ENCODE measurements at places on chromosomes 1 and 21.

DNA sequence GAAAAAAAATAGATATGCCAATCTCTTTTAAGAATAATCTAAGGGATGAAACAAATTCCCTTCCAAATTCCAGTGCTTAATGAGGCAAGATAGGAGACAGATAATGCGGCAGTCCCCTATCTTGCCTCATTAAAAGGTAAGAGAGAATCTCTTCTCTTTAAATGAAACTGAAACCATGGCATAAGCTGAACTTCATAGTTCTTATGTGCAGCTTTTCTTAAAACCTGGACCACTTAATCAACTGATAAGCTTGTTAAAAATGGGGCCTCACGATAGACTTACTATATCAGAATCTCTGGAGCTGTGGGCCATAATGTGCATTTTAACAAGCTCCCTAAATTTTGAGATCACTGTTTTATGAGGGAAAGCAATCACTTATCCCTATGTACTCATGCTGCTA lies 79.2 kb downstream of the NIBAN1 start:
- DNase-seq = no peak

- DNase-seq = no peak
Observed at GRCh38 chr1:162939035-162939434, 78.1 kb upstream of the CCDC190 start.

DNA sequence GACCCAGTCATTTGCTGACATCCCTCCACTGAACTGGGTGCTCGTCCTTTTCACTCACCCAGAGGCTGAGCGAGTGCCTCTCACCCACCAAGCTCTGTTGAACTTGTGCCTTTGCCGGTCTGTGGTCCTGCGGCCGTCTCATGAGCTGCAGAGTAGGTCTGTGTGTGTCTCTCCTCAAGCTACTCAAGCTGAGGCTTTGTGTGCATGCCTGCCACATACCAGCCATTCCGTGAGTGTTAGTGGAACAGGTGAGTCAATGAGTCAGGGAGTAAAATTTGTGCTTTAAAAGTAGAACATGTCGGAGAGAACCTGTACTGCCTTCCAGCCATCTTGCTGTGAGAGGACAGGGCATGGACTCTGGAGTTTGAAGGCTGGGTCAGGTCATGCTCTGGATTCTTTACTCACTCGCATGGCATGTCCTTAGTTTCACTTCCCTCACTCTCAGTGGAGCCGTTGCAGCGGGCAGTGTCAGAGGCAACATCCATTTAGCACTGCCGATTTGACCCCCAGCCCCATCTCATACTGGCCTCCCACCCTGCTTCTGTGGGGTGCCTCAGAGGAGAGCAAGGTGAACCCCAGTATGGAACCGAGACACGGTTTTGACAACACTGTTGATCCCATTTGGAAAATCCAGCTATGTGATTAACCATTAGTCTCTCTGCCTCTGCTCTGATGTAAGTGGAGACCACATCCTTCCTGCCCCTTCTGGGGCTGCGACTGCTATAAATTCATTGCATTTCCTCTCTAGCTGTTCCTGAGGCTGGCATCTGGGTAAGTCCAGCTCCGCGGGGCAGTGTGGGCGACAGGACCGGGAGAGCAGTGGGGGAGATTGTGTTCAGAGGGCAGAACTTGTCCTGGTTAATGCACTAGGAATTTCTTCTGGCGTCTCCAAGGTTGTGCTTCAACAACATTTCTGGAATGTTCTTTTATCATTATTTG lies at the start of gene NLRP3:
Gene NLRP3 (plus strand): TSS at position 751 of the 939 bp plus-strand sequence. CDS start 2,628 bp downstream, outside the sequence.
- no peak for DNase-seq

DNA sequence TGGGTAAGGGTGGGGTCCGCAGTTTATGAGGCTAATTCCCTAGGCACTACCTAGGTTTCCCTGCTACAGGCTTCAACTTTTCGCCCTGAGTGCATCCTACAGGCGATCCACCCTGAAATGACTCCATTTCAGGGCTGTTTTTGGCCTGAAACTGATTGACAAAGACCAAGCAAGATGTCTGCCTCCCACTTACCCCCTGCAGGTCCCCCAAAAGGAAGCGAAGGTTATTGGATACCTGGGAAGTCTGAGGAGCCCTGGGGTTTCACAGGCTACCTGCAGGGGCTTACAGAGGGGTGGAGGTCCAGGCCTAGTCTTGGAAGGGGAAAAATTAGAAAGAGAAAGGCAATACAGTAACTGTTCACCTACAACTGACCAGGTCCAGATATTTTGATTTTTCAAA lies 3.3 kb upstream of the TBX15 start:
- no peak for DNase-seq

DNA sequence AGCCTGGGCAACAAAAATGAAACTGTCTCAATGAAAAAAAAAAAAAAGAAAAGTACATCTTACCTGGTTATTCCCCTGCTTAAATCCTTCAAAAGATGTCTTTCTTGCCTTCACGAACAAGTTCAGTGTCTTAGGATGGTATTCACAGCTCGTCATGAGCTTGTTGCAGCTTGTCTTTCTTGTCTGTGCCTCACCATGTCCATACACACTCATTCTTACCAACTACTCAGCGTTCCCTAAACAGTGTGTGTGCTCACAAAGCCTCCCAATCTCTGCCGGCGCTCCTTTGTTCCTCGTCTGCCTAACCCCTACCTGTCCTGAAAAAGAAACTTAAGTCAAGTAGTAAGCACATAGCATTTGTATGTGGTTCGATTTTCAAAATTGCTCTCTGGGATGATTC lies 31.1 kb downstream of the UBE4B start:
- DNase-seq = no peak

DNA sequence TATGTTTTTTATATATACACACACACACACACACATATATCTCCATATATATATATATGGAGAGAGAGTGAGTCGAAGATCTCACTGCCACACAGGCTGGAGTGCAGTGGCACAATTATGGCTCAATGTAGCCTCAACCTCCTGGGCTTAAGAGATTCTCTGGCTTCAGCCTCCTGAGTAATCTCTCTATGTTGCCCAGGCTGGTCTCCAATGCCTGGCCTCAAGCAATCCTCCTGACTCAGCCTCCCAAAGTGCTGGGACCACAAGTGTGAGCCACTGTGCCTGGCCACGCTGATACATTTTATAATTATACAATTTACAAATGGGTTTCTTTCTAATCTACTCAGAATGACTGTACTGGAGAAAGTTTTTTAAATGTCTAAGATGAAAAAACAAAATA lies 664.2 kb downstream of the PTPRC start:
- DNase-seq = no peak

GRCh38 chr1:86156566-86157455 lies at the start of gene COL24A1:
TSS of gene COL24A1 (minus strand) at chr1:86156772. CDS start at chr1:86156396, 376 bp downstream.
- no peak for DNase-seq

DNA sequence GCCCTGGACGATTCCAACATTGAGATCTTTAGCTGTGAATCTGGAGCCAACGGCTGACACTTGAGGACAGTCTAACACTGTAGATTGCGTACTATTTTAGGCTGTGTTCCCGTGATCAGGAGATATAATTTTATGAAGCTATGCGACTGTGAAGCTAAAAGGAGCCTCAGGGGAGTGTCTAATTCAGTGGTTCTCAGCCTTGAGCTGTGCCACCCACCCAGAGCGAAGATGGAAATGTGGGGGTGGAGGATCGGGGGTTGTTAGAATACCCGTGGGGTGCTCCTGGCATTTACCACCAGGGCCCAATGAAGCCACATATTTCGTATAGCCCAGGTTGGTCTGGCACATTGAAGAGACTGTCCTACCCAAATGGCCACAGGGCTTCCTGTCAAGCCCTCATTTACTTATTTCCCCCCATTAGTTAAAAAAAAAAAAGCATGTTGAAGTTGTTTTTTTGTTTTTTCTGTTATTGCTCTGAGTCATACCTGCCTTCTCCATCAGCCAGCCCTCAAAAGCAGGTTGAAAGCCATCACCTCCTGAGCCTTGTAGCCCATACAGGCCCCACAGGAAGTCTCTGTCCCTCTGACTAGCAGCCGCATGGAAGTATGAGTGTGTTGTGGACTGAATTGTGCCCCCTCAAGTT lies 141.7 kb downstream of the GALNT2 start:
- DNase-seq = no peak

DNA sequence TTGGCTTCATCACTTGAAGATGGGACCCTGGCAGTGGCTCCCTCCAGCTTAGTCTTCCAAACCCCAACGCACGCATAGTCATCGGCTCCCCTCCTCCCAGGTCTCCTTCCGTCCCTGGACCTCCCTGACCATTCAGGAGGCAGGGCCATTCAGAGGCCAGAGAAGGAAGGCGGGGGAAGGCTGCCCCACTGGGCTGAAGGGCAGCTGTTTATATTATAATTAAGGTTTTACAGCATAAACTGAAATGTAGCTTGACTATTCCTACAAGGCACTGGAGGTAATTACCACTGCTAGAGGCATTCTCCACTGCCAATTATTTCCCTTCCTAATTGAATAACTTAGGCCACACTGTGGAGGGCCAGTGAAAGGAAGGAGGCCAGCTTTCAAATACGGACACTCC lies 170.6 kb upstream of the PROX1 start:
- no peak for DNase-seq

GRCh38 chr1:200323856-200324400 lies 85.9 kb downstream of the ZNF281 start:
- no peak for DNase-seq

GRCh38 chr1:7127322-7128075 lies 342.2 kb downstream of the CAMTA1 start:
- no peak for DNase-seq

DNA sequence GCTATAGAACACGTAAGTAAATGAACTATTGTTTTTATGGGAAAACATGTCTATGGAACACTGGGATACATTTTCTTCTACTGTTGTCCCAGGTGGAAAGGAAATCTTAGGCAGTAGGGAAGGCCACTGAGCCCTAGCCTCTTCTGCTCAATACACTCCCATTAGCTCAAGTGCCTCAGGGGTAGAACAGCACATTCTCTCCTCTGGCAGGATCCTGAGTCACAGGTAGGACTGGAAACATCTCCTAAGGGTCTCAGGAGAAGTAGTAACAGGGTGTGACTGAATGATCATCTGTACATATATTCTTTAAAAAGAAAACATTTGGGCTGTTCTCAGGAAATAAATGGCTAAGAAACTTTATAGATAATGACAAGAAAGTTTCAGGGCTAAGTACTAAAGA lies 175.6 kb upstream of the ESRRG start:
- no peak for DNase-seq

- DNase-seq = no peak
Observed at GRCh38 chr1:9658199-9658598, 6.7 kb downstream of the PIK3CD start.

- DNase-seq = no peak
Observed at GRCh38 chr1:114100148-114100547, 53.5 kb downstream of the SYT6 start.

DNA sequence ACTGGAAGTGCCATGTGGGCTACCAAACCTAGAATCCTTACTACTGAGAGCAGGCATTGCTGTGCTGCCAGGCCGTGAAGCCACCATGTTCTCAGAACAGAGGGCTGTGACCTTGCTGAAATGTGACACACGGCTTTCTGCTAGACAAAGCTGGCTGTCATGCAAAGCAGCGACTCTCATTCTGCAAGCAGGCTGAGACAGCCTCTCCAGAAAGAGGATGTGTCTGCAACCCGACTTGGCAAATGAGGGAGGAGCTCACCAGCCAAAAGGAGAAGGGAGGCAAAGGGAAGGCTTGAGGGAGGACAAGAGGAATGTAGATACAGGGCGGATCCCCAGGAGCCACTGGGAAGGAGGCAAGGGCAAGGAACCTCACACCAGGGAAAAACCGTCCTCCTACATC lies 85.7 kb upstream of the KRTAP19-8 start:
- no peak for DNase-seq

DNA sequence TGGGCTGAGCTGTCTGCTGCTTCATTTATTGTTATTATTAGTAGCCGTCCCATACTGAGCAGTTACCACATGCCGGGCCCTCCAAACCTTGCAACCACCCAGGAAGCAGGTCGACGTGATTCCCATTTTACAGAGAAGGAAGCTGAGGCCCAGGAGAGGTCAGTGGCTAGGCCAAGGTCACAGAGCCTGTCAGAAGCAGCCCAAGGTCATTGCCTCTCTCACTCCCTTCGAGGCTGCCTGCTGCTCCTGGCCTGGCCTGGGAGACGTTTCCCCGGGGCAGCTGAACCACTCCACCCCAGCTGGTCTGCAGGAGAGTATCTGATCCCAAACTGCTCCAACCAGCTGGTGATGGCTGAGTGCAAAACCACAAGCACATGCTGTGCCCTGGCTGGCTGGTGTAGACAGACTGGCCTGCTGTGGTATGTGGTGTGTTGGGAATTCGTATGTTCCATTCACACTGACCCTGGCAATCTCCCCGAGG lies 6.5 kb downstream of the PADI4 start:
- no peak for DNase-seq

DNA sequence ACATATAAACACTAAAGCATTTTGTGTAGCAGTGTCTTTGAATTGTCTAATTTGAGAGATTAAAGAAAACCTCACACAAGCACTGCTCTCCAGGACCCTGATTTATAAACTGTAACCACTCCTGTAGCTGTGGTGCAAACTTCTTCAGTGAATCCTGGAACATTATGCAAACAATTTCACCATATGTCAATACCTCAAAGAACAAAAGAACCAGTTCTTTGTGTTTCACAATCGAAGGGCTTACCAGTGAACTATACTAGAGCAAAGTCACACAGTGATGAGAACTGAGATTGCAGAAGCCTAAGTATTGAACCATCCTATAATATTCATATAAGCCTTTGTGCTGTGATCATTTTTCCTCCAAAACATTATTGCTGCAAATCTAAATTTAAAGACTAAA lies 21.5 kb downstream of the DPH5 start:
- DNase-seq = no peak

GRCh38 chr1:220685879-220686278 lies 4.3 kb upstream of the C1orf115 start:
- DNase-seq = no peak

DNA sequence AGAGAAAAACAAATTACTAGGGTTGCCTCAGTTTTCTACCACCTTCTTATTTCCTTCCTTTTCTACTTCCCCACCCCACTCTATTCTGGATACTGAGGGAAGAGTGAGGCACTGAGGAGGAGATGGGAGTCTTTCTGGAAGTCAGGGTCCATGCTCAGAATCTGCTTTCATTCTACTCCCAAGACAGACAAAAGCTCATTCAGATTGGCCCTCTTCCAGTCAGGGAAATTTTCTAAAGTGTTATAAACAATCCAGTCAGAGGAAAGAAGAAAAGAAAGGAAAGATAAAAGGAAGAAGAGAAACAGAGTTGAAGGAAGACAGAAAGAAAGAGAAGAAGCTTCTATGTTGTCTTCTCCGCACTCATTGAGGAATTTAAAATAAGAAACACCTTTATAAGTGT lies 228.6 kb downstream of the COP1 start:
- no peak for DNase-seq

DNA sequence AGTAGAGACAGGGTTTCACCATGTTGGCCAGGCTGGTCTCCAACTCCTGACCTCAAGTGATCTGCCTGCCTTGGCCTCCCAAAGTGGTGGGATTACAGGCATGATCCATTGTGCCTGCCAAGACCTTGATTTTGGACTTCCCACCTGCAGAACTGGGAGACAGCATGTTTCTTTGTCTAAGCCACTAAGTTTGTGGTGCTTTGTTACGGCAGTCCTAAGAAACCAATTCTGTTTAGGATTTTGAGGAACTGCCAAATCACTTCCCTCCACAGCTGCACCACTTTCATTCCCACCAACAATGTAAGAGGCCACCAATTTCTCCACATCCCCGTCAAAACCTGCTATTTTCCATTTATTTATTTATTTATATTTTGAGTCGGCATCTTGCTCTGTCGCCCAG lies 46.1 kb downstream of the CHAF1B start:
- no peak for DNase-seq

GRCh38 chr1:216212826-216213225 lies 210.4 kb downstream of the USH2A start:
- no peak for DNase-seq

- no peak for DNase-seq
Observed at GRCh38 chr21:32475162-32475812, 62.8 kb downstream of the EVA1C start.
